ENCODE measurements at places on chromosomes 3 and 15. TPM values are rescaled to one million over a fixed set of nuclear protein-coding genes. Genes with fewer than 3 reads are reported as not detected.
A peak's percentile ranks its signal among the peaks of the same experiment; 100 is the strongest.

DNA sequence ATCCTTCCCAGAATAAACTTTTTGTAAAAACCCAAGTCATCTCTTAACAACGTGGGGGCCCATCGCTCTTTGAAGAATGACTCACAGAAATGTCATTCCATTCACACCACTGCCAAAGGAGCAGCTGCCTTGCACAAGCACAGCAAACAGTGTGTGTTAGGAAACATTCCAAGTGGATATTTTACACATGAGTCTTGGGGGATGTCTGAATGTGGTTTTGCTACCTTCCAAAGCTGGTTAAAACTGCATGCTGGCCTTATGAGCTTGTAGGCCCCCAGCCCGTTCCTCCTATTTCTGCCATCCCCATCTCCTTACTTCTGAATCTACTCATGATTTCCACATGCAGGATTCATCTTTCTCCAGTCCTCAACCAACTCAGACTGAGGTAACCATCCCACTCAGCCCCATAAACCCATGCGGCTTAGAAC, 130.8 kb downstream of the CPNE4 start:
- DNase-seq: peak; percentile 97

DNA sequence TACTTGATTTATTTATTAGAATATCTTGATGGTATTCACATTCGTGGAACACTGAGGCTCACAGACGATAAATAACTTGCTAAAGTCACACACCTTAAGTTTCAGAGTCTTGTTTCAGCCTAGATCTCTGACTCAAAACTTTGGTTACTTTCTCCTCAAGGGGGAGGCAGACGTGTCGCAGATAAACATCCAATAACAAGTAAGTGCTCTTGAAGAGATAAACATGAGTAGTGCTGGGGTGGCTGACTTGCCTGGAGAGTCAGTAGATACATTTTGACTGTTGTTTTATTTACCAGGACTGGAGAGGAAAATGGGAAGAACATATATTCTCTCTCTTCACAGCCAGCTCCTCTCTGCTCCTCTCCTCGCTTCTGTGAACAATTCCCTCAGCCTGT, 31.3 kb downstream of the FBXO45 start:
- DNase-seq: no peak

- no peak for DNase-seq
Observed at GRCh38 chr3:7695049-7695448, 806.6 kb upstream of the LMCD1 start.

DNA sequence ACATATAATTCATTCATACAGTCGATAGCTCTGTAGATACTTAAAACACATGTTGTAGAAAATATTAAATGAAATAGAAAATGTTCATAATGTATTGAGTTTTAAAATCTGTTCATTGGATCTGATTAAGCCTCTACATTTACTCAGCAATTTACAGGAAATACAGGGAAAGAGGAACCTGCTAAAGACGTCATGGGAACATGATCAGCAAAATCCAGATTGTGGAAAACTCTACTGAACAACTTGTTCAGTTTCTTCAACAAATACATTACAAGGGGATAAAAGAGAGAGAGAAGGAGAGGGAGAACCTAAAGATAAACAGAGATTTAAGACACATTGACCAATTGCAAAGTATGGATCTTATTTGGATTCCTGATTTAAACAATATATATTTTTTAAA, 46.7 kb downstream of the KLHL6 start:
- DNase-seq: no peak

GRCh38 chr3:3178498-3179328, 778 bp downstream of the CRBN start:
- no peak for DNase-seq

DNA sequence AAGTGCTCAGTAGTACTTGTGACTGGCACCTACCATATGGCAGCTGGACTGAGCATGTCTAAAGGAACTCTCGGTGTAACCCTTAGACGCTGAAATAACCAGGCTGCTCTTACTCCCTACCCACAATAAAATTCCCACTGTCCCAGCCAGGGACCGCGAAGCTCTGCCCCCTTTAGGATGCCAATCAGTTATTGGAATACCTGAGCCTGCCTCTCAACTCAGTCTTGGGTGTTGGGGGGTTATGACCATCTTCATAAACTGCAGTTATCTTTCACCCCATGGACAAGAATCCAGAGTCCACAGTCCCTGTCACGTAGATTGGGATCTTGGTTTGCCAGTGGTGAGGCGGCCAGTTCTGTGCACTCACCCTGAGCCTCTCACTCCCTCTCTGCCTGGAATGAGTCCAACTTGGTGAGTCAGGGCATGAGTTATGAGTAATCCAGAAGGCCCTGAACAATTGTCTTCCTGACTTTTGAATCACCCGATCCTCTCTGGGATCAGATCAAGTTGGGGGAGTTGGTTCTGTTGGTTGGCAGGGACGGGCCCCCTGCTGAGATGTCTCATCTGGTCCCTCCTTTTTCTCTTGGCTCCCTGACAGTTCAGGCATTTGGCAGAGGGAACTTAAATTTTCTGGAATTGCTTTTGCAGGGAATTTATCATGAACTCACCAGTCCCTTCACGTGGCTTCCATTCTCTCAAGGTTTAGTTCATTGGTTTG, 120.1 kb upstream of the UBE2E1 start:
- DNase-seq: peak; percentile 99

DNA sequence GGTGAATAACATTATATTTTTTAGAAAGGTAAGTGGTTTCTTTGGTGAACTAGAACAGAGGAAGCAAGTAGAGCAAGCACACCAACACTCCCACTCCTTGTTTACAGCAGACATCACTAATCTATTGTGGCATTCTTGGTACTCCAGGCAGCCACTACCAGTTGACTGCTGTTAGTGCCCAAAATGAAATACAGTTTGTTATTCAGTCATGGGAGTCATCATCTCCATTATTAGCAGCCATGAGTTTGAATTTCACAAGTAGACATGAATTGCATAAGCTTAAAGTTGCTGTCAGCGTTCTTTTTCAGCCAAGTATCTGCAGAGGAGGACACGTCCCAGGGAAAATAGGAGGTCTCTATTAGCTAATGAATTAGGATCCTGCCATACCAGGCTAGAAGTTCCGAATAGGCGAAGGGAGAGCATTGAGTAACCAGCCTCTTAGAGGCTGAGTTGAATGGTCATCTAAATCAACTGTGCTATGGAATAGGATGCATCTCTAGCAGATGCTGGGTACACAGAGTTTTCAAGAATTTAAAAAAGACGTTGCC, 252.7 kb upstream of the ICE2 start:
- DNase-seq: no peak

GRCh38 chr15:65329984-65330735, 25.7 kb downstream of the RNU5B-1 start:
- no peak for DNase-seq

- DNase-seq: no peak
Observed at GRCh38 chr3:23387286-23387918, 184.3 kb downstream of the UBE2E2 start.

GRCh38 chr15:41936649-41937567, 35.4 kb downstream of the EHD4 start:
- no peak for DNase-seq

GRCh38 chr3:53516339-53516738, 21.9 kb downstream of the CACNA1D start:
- no peak for DNase-seq

DNA sequence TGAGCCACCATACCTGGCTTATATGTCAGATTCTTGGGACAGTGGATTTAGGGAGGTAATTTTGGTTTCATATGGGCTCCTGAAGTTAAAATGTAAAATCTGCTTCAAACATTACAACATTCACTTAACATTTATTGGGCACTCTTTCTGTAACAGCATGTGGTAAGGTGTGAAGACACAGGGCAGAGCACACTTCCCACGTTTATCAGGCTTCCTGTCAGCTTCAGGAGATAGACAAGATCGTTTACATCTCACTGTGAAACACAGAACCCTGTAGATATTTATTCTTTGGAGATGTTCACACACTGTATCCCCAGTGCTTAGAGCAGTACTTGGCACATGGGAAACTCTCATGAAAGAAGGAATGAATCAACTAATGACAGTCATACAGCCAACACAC, 426.0 kb upstream of the RARB start:
- DNase-seq: no peak

DNA sequence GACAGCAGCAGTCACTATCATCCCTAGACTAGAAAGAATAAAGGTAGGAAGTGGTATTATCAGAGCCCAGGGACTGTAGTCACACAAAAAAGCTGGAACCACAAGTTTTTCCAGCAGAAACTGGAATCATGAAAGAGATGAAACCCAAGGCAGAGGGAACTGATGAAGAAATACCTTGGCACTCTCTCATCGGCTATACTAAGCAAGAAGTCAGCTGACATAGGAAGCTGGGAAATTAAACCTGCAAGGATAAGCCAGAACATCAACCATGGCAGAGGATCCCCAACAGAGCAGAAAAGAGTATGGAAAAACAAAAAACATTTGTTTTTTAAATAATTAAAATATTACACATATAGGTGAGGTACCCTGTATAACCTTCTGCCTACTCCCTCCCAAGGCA, 86.5 kb downstream of the AQR start:
- DNase-seq: no peak

GRCh38 chr3:119033393-119034255, 1.0 kb downstream of the IGSF11 start:
- no peak for DNase-seq

The DZIP1L gene
- 9.9 TPM for total RNA-seq

The SCAMP5 gene
- total RNA-seq: 12.1 TPM

The ACKR4 gene
- total RNA-seq: 1.5 TPM

The PCOLCE2 gene
- total RNA-seq: 1.5 TPM

The PP2D1 gene
- total RNA-seq: not detected

The NME9 gene
- not detected for total RNA-seq

The ANKUB1 gene
- total RNA-seq: not detected

The B3GNT5 gene
- total RNA-seq: not detected
